ENCODE measurements at places on chromosomes 1 and 21.

DNA sequence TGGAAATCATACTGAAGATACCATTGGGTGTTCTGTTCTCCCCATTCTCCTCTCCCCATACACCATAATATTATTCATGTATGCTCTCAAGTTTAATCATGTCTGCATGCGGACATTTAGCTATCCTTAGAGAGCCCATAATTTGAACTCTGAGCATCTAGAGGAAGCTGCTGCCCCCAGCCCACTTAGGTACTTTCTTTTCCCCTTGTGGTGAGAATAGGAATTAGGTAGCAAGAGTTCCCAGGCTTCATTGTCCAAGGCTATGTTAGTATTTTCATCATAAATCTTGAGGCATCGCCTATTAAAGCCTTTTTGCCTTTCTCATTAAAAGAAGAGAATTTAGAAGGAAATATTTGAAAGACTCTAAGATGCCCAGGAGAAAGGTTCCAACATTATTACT is 96.3 kb downstream of the ROR1 start:
- DNase-seq = no peak
- no peaks in the 10 kb centered on the region for H3K4me1 ChIP-seq
- no peaks in the 10 kb centered on the region for H3K36me3 ChIP-seq
- no peak overlapping the region for H3K4me3 ChIP-seq

GRCh38 chr1:185412385-185413087 is 95.5 kb upstream of the IVNS1ABP start:
- peaks cover 7% of the 10 kb centered on the region for H3K4me1 ChIP-seq
- no peak overlapping the region for H3K27ac ChIP-seq
- DNase-seq = no peak
- H3K36me3 ChIP-seq = peaks cover 8% of the 10 kb centered on the region

GRCh38 chr1:15309687-15310086 is 62.7 kb downstream of the FHAD1 start:
- H3K4me3 ChIP-seq = no peak overlapping the region
- H3K36me3 ChIP-seq = no peaks in the 10 kb centered on the region
- H3K27me3 ChIP-seq = peaks cover 7% of the 10 kb centered on the region
- no peak overlapping the region for H3K27ac ChIP-seq
- no peaks in the 10 kb centered on the region for H3K4me1 ChIP-seq

GRCh38 chr1:231027971-231028370 is 12.1 kb downstream of the FAM89A start:
- H3K36me3 ChIP-seq = no peaks in the 10 kb centered on the region
- peaks cover 4% of the 10 kb centered on the region for H3K4me1 ChIP-seq
- no peak overlapping the region for H3K27ac ChIP-seq
- no peak overlapping the region for H3K4me3 ChIP-seq

DNA sequence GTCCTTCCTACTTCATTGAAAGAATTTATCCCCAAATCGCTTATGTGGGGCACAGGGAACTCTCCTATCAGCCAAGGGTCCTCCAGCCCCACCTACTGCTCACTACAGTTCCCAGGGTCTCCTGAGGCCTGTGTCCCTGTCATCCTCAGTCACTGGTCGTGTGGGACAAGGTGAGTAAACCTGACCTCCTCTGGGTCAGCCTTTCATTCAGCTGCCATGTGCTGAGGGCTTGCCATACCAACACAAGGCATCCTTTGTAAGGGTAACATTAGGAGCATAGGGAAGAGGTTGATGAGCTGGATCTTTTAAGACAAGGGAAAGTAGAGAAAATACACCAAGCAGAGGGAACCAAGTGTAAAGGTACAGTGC is 11.2 kb upstream of the SNAPIN start:
- peak overlapping the region; percentile 47 for H3K27ac ChIP-seq
- H3K4me1 ChIP-seq = peaks cover 24% of the 10 kb centered on the region
- DNase-seq = no peak
- no peaks in the 10 kb centered on the region for H3K27me3 ChIP-seq
- no peak overlapping the region for H3K4me3 ChIP-seq
- peaks cover 49% of the 10 kb centered on the region for H3K36me3 ChIP-seq

GRCh38 chr1:157133426-157133825 is 4.8 kb downstream of the ETV3 start:
- H3K4me3 ChIP-seq = peak overlapping the region; percentile 97
- H3K27me3 ChIP-seq = no peaks in the 10 kb centered on the region
- peaks cover 74% of the 10 kb centered on the region for H3K36me3 ChIP-seq
- H3K27ac ChIP-seq = peak overlapping the region; percentile 84

DNA sequence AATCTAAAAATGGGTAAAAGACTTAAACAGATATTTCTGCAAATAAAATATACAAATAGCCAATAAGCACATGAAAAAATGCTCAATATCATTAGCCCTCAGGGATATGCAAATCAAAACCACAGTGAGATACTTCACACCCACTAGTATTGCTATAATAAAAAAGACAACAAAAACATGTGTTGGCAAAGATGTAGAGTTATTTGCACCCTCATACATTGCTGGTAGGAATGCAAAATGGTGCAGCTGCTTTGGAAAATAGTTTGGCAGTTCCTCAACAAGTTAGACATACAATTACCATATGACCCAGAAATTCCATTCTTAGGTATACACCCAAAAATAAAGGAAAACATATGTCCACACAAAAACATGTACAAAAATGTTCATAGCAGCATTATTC is 30.2 kb downstream of the ZZZ3 start:
- no peaks in the 10 kb centered on the region for H3K27me3 ChIP-seq
- peaks cover 55% of the 10 kb centered on the region for H3K36me3 ChIP-seq
- no peaks in the 10 kb centered on the region for H3K4me1 ChIP-seq
- DNase-seq = no peak

- H3K27me3 ChIP-seq = no peaks in the 10 kb centered on the region
- no peak for DNase-seq
- no peak overlapping the region for H3K4me3 ChIP-seq
- peaks cover 19% of the 10 kb centered on the region for H3K4me1 ChIP-seq
- no peak overlapping the region for H3K27ac ChIP-seq
Measured at GRCh38 chr1:185663332-185663731, 70.9 kb upstream of the HMCN1 start.

DNA sequence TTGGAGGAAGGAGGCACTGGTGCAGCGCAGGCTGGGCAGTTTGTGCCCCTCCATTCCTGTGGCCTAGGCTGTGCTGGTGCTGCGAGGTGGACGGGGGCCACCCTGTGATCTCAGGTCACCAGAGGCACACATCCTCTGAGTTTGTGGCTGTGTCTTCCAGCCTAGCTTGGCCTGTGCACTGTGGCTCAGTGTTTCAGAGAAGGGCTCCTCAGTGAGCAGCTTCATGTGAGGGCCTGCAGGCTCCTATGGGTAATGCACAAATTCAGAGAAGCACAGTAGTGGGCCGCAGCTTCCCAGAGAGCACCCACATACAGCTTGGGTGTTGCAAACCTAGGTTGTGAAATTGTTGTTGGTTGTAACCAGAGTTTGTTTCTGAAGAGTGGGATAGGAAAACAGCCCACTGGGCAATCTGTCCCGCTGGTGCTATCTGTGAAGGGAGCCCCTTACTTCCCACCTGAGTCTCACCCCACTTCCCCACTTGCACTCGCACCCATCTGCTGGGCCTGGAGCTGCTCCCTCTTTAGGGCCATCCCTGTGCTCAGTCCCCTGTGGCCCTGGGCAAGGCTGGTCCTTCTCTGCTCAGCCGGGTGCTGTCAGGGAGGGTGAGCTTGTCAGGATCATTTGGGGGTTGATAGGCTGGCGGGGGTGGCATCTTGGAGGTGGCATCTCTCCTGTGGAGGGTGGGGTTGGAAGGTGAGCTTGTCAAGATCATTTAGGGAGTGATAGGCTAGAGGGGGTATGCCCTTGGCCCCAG is 30.2 kb downstream of the SNAP47 start:
- peaks cover 68% of the 10 kb centered on the region for H3K4me1 ChIP-seq
- no peaks in the 10 kb centered on the region for H3K27me3 ChIP-seq
- H3K27ac ChIP-seq = peak overlapping the region; percentile 86
- DNase-seq = no peak

GRCh38 chr1:25054526-25055323 is 124.6 kb upstream of the RUNX3 start:
- no peaks in the 10 kb centered on the region for H3K36me3 ChIP-seq
- no peak overlapping the region for H3K4me3 ChIP-seq
- H3K4me1 ChIP-seq = peaks cover 2% of the 10 kb centered on the region
- no peak overlapping the region for H3K27ac ChIP-seq

Measured in T-helper 2 cell treated with Interferon-gamma antibody and Interleukin-4, amounts not matched to agents 5 μg/mL and 100 μg/mL, for 36 hours (primary cell).